NCI-H1930 (cell line): ENCODE measurements at places on chromosomes 12 and 14.

- no peak for DNase-seq
These were observed 73.8 kb downstream of the PRKCH start for GRCh38 chr14:61395115-61395725.

GRCh38 chr12:106954462-106955376 is 988 bp upstream of the TMEM263 start:
- no peak for DNase-seq

DNA sequence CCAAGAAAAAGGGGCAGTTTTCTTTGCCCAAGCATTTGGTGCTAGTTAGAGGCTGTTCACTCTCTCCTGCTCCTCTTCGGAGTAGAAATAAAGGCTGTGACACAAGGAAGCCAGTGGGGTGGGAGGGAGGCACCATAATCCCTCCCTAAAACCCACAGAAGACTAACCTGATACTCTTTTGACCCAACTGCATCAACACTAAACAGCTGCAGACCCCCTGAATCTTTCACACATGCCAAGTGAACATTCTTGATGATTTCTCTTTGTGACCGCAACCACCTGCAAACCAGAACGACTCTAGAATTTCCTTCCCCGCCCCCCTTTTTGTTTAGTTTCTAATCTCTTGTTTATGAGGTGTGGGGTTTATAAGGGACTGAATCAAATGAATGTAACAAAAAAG is 175.8 kb upstream of the BCL2L14 start:
- DNase-seq: no peak

GRCh38 chr12:23585156-23585781 is 364.2 kb downstream of the SOX5 start:
- DNase-seq: no peak

- DNase-seq: no peak
These were observed 592.9 kb upstream of the FLRT2 start for GRCh38 chr14:84937016-84937415.

- no peak for DNase-seq
These were observed 117.0 kb downstream of the TTC8 start for GRCh38 chr14:88941414-88941813.

GRCh38 chr14:28902930-28903329 is 136.3 kb downstream of the FOXG1 start:
- DNase-seq: no peak

- no peak for DNase-seq
These were observed 1.8 kb upstream of the BMAL2 start for GRCh38 chr12:27330846-27331245.

- no peak for DNase-seq
These were observed 1134.1 kb downstream of the VRK1 start for GRCh38 chr14:97931273-97931672.

GRCh38 chr12:96063046-96063445 is 27.7 kb upstream of the LTA4H start:
- no peak for DNase-seq

- DNase-seq: no peak
These were observed 193.3 kb downstream of the PHLDA1 start for GRCh38 chr12:75838309-75838708.

DNA sequence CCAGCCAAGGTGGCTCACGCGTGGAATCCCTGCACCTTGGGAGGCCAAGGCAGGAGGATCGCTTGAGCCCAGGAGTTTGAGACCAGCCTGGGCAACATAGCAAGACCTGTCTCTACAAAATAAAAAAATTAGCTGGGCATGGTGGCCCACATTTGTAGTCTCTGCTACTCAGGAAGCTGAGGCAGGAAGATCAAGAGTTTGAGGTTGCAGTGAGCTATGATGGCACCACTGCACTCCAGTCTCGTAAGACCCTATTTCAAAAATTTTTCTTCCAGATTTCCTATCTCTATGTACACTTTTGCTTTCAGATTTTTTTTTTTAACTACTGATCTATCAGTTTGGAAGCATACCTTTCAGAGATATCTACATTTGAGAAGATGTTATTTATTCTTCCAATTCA is 15.3 kb downstream of the SNX6 start:
- no peak for DNase-seq

DNA sequence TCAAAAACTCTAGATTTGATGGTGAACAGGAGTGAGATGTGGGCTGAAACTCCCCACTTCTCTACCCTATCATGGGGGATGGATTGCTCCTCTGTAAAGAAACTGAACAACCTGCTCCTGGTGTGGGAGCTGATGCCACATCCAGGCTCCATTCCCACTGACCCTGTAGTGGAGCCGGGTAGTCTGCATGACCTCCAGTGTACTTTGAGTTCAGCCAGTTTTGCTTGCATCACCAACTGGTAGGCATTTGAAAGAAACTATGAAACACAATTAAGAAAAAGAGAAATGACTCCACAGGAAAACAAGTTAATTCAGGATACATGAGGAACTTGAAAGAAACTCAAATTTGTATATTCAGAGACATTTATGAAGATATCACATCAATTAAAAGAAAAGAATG is 27.3 kb upstream of the EMP1 start:
- DNase-seq: no peak

GRCh38 chr12:39622306-39622705 is 2.7 kb upstream of the ABCD2 start:
- DNase-seq: no peak

GRCh38 chr14:88005050-88005481 is at the start of gene GPR65:
Gene GPR65 (plus strand): TSS chr14:88005135. CDS start chr14:88010848, 5,713 bp downstream.
- DNase-seq: no peak

- DNase-seq: no peak
These were observed 5.1 kb downstream of the PRKAG1 start for GRCh38 chr12:49013428-49013827.

GRCh38 chr14:75648066-75648838 is 12.4 kb downstream of the ERG28 start:
- no peak for DNase-seq

DNA sequence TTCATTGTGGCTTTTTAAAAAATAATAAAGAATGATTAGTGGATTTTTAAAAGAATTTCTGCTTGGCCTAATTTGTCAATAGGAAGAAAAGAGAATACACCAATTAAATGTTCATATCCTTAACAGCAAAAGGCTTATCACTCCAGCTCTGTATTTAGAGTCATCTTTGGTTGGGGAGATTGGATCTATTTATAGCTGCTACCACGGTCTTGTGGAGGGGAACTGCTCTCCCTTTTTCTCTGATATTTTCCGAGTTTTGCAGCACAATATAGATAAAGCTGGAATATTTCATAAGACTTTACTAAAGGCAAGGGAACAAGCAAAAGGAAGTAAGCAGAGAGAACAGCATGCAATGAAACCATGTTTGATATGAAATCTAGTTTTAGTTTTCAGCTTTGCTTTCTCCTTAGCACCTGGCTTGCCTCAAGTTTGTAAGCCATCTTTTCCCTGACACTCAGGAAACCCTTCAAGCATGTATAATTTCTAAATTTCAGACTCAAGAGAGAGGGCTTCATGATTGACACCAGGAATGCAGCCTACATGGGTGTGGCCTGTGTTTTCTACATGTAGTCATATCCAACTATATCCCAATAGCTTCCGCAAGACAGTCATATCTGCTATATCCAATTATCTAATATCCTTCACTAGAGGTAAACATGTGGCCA is 35.2 kb downstream of the BRMS1L start:
- DNase-seq: no peak

- no peak for DNase-seq
These were observed 55.3 kb downstream of the RIN3 start for GRCh38 chr14:92568621-92569479.

DNA sequence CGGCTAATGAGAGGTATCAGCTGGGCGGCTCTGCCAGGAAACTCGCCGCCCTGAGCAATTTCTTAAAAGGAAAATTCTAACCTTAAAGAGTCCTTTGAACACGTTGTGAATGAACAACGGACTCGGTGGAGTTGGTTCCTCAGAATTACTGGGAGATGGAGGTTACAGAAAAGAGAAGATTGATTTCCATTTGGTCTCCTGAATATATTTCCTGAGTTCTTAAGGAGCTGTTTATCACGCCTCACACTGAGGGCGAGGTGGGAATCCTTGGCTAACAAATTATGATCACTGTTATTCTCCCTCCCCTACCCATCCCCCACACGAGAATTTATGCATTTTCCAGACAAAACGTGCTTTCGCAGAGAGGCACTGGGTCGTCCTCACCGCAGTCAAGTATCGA is 194.5 kb upstream of the C14orf180 start:
- no peak for DNase-seq

DNA sequence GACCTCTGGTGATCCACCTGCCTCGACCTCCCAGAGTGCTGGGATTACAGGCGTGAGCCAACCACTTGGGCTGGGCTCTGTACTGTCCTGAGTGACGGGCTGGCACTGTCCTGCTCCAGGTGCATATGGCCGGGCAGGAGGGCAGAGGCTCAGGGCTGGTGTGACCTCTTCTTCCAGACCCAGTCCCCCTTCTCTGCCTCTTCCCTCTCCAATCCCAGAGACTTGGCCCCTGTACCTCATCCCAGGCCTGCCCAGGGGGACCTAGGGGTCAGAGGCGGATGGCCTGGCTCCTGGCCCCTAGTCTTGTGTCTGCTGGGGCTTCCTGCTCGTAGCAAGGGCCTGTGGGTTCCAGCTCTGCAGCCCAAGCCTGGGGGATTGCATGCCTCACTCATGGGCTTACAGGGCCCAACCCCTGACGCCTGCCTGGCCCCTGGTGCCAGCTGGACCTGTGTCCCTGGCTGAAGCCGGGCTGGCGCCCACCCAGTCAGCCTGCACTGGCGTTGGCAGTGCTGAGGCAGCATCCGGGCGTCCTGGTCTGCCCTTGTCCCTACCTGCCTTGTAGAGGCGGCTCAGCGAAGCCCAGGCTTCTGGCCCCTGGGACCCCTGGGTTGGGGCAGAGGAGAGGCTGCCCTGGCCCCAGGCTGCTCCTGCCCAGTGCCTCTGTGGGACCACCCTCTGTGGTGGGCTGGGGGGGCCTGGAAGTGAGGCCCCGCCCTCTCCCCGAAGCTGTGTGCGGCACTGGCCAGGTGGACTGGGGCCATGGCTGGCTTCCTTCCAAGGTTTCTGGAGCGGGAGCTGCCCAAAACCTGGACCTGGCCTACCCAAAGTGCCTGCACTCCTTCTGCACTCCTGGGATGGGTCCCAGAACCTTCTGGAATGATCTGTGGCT is 4.3 kb downstream of the TEDC1 start:
- no peak for DNase-seq

DNA sequence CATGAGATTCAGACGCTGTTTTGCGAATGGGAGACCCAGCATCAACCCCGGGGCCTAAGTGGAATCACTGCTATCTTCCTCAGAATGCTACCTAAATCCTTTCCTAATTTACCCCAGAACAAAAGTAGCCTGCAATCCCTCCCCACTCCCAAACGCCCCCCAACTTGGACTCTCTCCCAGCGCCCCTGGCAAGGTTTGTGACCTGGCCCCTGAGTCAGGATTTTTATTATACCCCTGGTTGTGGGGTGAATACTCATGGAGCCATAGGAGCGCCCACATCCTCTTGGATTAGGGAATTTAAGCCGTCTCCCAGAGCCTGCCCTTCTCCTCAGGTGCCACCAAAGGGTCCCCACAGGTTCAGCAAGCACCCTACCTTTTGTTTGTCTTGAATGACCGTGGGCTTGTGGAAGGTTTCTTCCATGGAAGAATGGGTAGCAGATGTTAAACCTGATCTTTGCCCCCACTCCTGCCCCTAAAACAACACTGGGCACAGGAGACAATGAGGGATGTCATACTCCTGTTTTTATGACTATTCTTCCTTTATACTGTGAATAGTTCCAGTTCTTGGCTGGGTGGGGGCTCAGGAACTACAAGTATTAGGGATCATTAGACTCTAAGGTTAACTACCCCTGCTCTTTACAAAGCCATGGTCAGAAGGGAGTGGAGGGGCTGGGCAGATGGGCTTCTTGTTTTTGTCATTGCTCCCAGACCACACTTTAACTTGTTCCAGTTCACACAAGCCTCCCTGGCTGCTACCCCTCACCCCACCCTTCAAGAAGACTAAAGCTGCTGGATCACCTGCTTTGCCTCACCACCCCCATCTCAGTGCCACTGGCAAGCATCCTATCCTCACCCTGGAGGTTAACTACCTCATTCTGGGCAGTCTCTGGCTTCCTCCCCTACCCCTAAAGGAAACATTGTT is 630 bp downstream of the MYL6B start:
- no peak for DNase-seq

DNA sequence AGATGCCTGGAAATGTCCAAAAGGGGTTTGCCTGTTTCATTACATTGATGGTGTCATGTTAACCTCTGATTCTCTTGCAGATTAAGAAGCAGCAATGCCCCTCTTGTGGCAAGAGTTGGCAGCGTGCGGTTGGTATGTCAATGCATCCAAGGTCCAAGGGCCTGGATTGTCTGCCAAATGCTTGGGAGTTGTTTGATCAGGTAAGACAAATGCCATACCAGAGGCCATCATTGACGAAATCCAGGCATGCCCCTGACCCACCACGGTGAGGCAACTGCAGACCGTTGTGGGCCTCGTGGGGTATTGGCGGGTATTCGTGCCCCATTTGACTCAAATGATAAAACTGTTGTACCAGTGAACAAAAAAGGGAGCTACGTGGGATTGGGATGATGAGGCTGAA is 11.4 kb upstream of the RNASE12 start:
- DNase-seq: no peak

- DNase-seq: no peak
These were observed 5.5 kb upstream of the ITPK1 start for GRCh38 chr14:93121030-93121834.

DNA sequence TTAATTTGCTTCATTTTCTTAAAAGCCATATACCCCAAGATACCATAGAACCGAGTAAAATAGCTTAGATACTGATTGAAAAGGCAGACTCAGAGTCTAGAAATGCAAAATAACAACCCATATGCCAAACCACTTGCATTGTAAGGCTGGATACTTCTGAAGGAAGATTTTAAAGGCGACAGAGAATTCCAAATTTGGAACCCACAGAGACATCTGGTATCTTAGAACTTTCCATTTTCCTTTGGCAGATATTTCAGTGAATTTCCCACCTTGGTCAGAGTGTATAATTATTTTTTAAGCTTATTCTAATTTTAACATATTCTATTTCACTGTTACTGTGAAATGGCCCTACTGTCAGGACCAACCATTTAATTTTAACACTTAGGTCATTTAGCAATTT is 186.4 kb upstream of the E2F7 start:
- DNase-seq: no peak

DNA sequence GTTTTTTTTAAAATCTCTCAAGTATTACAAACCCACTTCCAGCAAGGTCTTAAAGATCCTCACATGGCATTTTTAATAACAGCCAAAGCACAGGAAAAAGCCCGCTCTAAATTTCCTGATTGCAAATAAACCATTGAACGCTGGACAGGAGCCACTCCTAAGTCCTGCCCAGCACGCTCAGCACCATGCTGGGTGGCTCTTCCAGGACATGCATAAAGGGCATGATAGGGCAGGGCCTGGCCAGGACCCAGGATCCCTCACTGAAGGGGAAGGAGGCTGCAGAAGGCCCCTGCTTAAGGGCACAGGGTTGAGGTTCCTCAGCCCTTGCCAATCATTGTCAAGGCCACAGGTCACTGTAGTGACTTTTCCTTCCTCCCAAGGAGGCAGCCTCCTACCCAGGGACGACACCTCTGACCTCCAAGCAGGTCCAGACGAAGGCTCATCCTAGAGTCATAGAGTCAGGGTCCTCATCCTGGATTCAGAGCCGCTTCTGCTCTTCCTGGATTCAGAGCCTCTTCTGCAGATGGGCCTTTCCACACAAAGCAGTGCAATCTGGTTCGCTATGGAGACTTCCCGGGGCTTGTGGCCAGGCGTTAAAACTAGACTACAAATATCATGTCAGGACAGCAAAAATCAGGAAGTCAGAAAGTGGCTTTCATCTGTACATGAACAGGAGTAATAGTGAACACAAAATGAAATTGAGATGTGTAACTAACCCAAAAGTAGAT is 123.8 kb downstream of the GCH1 start:
- DNase-seq: no peak
